ENCODE measurements at places on chromosomes 3 and 15.

DNA sequence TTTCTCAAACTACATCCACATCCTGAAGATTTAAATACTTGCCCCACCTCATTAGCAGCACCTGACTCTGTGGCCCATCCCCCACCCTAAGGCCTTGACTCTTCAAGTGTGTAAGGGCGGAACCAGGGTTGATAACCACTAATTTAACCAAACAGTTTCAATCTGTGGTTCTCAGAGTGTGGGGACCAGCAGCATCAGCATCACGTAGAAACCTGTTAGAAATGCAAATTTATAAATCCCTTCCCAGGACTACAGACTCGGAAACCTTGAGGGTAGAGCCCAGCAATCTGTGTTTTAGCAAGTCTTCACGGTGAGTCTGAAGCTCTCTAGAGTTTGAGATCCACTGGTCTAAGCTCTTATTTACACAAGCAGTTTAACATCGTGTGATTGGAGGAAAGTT lies 12.4 kb downstream of the GNB4 start:
- peak; percentile 73 for DNase-seq

DNA sequence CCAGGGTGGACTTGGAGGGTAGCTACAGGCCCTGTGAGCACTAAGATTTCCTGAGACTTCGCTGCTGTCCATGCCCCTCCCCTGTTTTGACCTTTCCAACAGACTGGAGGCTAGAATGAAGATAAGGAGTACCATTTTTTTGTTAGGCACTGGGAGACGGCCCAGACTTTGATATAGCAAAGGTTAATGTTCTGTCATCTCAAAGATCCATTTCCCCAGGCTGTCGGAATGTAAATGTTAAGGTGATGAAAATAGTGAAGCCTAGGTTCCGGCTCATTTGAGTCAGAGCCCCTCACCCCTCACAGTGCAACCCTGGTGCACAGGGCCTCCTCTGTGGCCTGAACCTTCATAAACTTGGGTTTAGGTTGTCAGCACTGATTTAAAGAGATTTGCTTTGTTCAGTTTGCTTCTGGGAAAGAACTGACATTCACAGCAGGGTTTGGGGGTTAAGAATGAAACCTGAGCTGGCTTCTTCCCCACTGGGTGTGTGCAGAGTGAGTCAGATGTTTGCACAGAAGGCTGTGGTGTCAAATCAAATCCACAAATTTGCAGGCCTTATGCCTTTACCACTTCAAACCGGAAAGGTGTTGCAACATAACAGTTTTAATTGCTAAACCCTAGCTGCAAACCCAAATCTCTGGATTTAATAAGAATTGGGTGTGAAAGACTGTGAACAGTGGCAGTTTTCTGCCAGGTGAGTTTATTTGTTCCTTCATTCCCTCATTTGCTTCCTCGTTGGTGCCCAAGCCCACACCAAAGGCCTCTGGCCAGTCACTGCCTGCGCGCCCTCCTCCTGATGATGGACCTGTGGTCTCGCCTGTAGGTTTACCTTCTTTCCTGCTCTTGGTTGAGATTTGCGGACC lies 20.6 kb upstream of the KCTD6 start:
- DNase-seq, result no peak

DNA sequence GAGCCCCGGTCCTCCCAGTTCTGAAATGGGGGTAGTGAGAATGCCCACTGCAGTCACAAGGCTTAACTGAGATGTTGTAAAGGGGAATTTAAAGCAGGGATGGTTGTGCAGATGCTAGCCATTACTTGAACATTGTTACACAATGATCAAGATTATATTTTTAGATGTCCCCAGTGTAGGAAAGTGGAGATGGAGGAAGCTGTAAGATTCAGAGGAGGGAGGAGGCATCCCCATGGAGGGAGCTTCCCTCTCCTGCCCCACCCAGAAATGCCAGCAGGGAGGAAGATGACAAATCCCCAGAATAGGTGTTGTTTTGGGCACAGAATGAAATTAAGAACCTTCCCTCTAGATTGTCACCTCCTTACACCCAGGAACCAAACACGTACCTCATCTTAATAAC lies 46.1 kb downstream of the EFCAB12 start:
- no peak for DNase-seq

DNA sequence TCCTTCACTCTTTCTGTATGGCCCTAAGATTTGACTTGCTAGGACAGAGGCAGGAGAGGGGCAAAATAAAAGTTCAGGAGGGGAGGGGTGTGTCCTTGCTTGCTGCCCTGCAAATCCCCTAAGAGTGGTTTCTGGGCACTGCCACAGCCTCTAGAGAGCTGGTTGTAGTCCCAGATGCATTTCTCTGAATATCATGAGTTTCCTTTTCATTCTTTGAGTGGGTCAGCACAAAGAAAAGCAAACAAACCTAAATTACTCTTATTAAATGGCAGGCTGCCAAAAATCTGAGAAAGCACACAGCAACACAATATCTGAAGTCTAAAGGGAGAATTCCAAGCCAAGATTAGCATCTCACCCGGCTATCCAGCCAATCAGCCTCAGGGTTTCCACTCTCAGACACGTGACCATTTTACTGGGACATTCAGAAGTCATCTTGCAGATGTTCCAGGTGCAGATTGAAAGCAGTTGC lies 919.3 kb downstream of the TUSC7 start:
- no peak for DNase-seq

GRCh38 chr15:73951601-73952000 lies 25.3 kb downstream of the LOXL1 start:
- DNase-seq, result no peak

GRCh38 chr3:36907911-36908646 lies 36.8 kb downstream of the TRANK1 start:
- peak; percentile 32 for DNase-seq

- no peak for DNase-seq
Observed at GRCh38 chr3:108202834-108203233, 19.4 kb downstream of the IFT57 start.

GRCh38 chr3:149267565-149267964 lies 45.9 kb upstream of the CP start:
- no peak for DNase-seq

GRCh38 chr3:36032180-36033047 lies 347.9 kb upstream of the STAC start:
- DNase-seq, result no peak

GRCh38 chr3:184524981-184525336 lies 36.6 kb upstream of the EPHB3 start:
- no peak for DNase-seq

GRCh38 chr3:99666201-99666600 lies 27.8 kb downstream of the COL8A1 start:
- no peak for DNase-seq

DNA sequence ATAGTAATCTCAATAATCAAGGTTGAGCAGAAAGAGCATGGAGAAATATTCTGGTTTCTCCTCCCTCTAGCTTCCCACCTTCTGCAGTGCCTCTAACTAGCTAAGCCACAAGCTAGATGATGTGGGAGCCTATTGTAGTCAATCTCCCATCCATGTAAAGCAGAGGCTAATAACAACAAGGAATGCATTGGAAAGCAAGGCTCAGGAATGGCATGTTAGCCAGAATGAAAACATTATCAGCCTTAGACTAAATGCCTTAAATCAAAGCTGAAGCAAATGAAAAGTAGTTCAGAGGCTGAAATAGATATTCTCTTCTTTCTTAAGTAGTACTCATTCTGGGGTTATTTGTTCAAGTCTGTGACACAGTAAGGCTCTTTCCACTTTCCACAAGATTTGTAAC lies 350.3 kb upstream of the DPPA4 start:
- no peak for DNase-seq

GRCh38 chr3:16207031-16207430 lies 32.6 kb downstream of the GALNT15 start:
- DNase-seq, result no peak

GRCh38 chr3:23611737-23612295 lies 193.9 kb upstream of the UBE2E1 start:
- DNase-seq, result no peak

GRCh38 chr3:10534066-10534465 lies 28.7 kb upstream of the ATP2B2 start:
- DNase-seq, result no peak

DNA sequence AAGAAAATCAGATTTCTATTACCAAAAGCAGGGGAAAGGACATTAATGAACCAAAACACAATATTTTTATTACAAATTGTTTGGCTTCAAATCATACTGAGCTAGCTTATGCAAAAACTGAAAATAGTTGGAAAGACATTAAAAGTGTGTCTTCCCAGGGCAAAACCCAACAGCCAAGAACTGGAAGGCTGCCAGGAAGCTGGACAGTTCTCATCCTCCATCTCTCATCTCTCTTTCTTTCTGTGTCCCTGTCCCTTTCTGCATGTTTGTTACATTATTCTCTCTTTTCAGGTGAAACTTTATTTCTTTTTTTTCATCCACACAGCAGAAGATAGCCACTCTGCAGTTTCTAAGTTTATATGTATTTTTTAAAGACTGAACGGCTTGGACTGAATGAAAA lies 41.1 kb upstream of the SNTN start:
- no peak for DNase-seq

DNA sequence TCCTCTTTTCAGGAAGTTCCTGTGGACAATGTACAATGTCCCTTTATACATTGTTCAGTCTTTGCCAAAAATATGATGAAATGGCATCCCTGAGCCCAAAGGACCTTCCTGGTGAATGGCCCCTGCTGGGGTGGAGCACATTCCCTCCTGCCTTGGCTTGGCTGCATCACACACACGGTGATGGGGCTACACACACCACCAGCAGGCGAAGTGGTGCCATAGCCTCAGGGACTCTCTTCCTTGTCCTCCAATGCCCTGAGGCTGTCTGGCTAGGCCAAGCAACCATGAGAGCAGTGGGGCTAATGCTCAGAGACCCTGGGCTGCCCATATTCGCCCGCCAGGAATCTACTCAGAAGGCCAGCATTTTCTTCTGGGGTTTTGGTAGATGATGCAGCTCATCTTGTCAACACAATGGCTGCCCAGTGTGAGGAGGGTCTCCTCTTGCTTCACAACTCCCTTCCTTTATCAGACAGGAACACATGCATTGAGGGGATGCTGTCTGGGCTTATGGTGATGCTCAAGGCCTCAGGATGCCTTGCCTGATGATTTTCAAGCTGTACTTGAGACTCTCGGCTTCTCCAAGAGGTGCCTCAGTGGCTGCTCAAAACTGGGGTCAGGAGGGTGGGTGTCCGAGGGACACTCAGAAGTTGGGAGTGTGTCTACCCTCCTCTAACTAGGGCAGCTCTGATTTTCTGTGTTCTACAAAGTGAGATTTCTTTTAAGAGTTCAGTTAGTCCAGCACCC lies 40.9 kb upstream of the EPHB1 start:
- DNase-seq, result no peak

GRCh38 chr3:143387425-143387824 lies 267.9 kb downstream of the CHST2 start:
- DNase-seq, result no peak

DNA sequence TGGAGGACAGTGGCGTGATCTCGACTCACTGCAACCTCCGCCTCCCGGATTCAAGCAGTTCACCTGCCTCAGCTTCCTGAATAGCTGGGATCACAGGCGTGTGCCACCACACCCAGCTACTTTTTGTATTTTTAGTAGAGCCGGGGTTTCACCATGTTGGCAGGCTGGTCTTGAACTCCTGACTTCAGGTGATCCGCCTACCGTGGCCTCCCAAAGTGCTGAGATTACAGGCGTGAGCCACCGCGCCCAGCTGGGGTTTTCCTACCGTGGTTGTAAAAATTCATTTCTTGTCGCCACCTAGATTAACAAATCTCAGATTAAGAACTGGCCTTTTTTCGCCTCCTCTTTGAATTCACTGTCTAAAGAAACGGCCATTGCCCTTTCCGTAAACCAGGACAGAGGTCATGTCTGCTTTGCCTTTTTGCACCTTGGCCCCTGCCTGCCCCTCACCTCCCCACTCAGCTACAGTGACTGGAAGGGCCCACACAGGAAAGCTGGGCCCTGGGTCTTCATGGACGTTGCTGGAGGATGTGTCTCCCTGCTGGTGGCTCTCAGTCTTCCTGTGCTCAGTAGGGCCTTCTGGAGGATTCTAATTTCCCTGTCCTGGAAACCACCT lies 17.2 kb downstream of the ZNF710 start:
- DNase-seq, result no peak

- DNase-seq, result no peak
Observed at GRCh38 chr15:54519577-54519976, 541.3 kb downstream of the UNC13C start.

DNA sequence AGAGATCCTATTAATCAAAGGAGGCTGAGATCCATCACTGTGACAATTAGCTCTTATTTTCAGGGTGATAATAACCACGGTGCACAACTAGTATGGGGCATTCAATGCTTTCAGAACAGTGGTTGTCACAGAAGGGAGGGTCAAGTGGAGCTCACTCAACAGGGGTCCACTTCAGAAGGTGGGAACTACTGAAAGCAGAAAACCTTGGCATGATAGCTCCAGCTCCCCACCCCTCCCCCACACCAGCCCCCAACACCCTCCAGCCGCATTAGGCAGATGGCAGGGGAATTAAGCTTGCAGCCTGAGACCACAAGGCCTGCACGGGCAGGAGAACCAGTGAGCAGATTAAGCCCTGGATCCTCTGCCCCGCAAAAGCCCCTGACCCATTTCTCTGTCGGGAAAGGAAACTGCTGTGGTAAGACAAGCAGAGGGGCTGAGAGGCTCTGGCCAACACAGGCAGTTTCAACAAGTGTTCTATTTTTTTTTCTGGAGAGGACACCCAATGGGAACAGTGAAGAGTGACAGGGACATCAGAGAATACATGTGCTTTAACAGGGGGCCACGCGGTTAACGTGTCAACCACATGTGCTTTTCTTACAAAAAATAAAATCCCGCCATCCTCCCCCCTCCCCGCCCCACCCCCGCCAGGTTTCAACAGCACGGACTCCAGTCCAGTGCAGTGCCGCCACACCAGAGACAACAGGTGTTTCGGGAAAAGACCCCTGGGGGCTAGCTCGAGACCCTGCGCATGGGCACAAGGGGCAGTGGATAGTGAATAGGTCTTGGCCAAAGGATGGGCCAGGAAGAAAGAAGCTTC lies 997 bp downstream of the FYCO1 start:
- DNase-seq, result no peak

- DNase-seq, result no peak
Observed at GRCh38 chr15:30885814-30886213, 17.9 kb upstream of the FAN1 start.
